Stimulated activated CD8-positive, alpha-beta memory T cell treated with anti-CD3 and anti-CD28 coated beads, Interleukin-15, amount 100 ng/mL, for 24 hours (primary cell): ENCODE measurements at places on chromosomes 3 and 15.

- DNase-seq: no peak
These were observed 1.1 kb upstream of the CD200 start for GRCh38 chr3:112331851-112332250.

GRCh38 chr3:47339951-47340350 is 40.9 kb upstream of the PTPN23 start:
- no peak for DNase-seq

- DNase-seq: no peak
These were observed 79.0 kb downstream of the REC114 start for GRCh38 chr15:73522011-73522410.

DNA sequence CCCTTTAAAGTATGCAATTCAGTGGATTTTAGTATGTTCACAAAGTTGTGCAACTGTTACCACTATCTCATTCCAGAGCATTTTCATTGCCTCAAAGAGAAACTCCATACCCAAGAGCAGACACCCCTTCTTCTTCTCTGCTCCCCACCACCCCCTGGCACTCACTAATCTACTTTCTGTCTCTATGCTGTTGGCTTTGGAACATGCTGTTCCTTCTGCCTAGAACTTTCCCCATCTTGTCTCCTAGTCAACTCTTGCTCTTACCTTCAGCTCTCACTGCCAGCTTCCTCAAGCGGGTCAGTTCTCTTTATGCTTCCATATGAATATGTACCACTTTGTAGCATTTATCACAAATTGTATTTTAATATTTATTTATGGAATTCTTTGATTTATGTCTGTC is 50.1 kb downstream of the TYRO3 start:
- no peak for DNase-seq

- no peak for DNase-seq
These were observed 573.0 kb downstream of the RBMS3 start for GRCh38 chr3:29853841-29854397.

DNA sequence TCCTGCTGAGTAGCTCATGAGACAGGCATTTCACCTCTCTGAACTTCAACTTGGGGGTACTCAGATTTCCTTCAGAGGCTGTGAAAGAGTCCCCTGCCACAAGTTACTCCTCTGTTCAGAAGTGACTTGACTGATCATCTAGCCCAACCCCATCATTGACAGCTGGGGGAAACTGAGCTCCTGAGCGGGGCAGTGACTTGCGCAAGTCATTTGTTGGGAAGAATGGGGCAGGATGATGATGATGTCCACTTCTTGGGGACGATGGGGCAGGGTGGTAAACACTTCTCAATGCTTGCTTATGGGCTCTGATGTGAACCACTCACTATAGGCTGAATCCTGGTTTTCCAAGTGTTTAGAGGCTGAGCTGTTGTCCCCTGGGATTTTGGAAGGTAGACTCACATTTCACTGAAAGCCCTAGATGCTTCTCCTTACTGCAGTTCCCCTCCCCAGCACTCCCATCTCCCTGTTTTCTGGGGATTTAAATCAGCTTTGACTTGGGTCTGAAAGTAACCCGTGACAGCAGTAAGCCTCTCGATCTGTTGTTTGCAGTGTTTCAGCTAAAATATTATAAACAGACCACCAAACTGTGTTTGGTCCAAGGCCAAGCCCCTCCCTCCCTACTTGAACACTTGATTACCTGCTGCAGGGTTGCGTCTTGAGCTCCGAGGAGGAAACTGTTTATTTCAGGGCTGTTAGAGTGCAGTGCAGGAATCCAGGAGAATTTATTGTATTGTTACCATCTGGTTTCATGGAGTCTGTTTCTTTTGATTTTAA is 25.1 kb downstream of the SMAD3 start:
- no peak for DNase-seq
